ENCODE measurements at places on chromosomes 12 and 14.

GRCh38 chr12:83031196-83031595 lies 344.5 kb downstream of the TMTC2 start:
- DNase-seq = no peak

- DNase-seq = no peak
These were observed 86.4 kb downstream of the ACACB start for GRCh38 chr12:109202770-109203169.

- DNase-seq = no peak
These were observed 15.1 kb downstream of the FKBP11 start for GRCh38 chr12:48910196-48910595.

- no peak for DNase-seq
These were observed 224.5 kb upstream of the PELI2 start for GRCh38 chr14:55893705-55894104.
